ENCODE measurements at places on chromosomes 16 and 17.

GRCh38 chr16:75288596-75289120, 37.2 kb upstream of the BCAR1 start:
- DNase-seq = no peak

DNA sequence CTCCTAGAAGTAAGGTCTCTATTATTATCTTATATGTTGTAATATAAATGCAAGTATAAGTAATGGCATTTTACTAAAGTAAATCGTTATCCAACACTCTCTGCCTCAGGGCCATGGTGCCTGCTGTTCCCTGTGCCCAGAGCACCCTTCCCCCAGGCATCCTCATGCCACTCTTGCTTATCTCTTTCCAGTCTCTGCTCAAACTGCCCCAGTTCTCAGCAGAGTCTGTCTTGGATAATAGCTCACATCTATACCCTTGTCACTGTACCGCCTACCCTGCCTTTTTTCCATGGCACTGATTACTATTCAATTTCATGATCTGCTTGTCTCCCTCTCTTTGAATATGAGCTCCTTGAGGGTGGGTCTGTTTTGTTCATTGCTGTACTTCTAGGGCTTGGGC, 31.7 kb downstream of the CDH1 start:
- no peak for DNase-seq

DNA sequence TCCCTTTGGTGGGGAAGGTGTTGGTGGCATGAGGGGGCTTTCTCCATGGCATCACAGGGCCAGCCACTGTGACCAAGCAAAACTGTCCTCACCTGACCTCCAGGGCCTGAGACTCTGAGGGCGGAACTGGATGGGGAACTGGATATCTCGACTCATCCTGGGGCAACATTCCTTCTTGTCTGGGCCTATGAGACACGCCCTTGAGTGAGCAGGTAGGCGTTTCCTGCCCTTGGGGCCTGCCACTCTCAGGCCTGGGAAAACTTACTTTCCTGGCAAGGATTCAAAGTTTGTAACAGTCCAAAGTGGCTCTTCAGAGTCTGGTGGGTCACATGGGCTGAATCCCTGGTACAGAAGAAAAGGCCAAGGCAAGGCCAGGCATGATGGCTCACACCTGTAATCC, 9.6 kb downstream of the MT1X start:
- no peak for DNase-seq

- no peak for DNase-seq
Measured at GRCh38 chr16:85733839-85734170, 17.1 kb downstream of the C16orf74 start.

- DNase-seq = no peak
Measured at GRCh38 chr17:3026125-3026855, 37.1 kb downstream of the OR1D5 start.

- DNase-seq = no peak
Measured at GRCh38 chr16:65353183-65353582, 231.3 kb upstream of the CDH11 start.

DNA sequence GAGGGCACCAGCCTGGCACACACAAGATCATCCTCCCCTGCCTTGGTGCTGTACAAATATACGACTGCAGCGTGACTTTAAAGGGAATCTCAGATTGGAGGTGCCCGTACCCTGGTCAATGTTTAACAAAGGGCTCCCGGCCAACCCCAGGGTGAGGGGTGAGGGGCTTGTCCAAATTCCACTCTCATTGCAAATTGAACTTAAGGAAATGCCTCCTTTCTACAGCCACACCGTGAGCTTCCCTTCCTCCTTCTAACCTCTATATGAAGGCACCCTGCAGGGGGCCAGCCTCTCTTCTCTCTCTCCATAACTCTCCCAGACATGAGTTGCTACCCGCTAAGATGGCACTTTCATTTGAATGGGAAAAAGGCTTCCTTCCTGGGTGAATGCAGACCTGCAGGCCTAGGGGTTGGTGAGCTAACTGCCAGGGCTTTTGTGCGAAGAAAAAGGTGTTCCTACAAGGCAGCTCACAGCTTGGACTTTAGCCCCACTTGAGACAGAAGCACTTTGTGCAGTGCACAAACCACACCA, 76.6 kb downstream of the IRF8 start:
- DNase-seq = no peak

GRCh38 chr16:75789237-75789636, 62.9 kb upstream of the CPHXL start:
- DNase-seq = peak; percentile 7

GRCh38 chr16:69861292-69862030, 89.7 kb upstream of the CLEC18A start:
- peak; percentile 5 for DNase-seq

DNA sequence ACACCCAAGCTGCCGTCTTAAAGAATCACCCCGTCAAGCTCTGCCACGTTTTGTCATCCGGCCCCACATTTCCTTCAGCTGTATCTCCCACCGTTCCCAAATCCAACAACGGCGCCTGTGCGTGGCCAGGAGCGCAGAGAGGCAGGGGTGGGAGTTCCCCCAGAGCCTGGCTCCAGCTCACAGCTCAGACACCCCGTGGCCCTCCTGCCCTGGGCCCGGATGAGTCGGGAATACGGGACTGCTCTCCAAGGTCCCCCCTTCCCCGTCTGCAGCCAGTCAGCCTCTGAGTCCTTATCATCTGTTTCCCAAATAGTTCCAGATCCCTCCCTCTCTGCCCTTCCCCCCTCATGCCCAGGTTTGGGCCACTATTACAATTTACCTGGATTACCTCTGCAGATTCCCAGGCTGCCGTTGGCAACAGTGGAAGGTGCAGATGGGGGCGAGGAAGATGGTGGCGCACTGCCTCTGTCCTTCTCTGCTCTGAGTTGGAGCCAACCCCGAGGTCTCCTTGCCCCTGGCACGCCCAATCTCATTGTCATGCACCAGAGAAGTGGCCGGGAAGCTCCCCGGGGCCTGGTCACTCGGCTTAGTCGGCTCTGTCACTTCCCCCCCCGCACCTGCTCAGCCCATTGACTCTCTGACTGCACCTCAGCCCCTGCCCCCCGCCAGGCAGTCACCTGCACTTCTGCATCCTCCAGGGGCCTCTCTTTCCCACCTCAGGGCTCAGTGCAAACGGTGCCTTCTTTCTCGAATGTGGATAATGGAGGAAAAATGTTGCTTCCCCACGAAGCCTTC, 18.3 kb upstream of the RPTOR start:
- no peak for DNase-seq

- no peak for DNase-seq
Measured at GRCh38 chr16:87320510-87321227, 3.5 kb upstream of the C16orf95 start.

DNA sequence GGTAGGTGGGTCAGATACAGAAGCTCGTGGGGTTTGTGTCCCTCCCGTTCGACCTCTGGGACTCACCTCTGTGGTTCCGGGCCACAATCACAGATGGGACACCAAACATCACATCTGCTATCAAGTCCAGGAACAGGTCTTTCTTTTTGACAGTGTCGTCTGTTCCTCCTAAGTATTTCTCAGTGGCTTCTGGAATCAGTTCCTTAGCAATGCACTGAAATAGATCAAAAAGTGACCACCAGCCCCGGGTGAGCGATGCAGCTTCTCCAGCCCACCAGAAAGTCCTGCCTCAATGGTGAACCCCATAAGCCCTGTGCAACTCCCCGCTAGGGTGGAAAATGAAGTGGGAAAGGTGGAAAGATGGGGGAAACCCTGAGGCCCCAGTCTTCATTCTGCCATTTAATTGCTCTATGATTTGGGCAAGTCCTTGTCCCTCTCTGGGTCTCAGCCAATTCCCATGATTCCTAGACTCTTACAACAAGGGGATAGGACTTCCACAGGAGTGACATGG, 22.4 kb downstream of the CES1 start:
- DNase-seq = no peak

Measured in cerebellar nuclear complex (tissue), 1 donor.